ENCODE measurements at places on chromosomes 16 and 17.

- DNase-seq = peak; percentile 57
These were observed 14.4 kb downstream of the GUCY2D start for GRCh38 chr17:8016632-8017424.

GRCh38 chr16:53766304-53767016, 62.5 kb downstream of the FTO start:
- no peak for DNase-seq

DNA sequence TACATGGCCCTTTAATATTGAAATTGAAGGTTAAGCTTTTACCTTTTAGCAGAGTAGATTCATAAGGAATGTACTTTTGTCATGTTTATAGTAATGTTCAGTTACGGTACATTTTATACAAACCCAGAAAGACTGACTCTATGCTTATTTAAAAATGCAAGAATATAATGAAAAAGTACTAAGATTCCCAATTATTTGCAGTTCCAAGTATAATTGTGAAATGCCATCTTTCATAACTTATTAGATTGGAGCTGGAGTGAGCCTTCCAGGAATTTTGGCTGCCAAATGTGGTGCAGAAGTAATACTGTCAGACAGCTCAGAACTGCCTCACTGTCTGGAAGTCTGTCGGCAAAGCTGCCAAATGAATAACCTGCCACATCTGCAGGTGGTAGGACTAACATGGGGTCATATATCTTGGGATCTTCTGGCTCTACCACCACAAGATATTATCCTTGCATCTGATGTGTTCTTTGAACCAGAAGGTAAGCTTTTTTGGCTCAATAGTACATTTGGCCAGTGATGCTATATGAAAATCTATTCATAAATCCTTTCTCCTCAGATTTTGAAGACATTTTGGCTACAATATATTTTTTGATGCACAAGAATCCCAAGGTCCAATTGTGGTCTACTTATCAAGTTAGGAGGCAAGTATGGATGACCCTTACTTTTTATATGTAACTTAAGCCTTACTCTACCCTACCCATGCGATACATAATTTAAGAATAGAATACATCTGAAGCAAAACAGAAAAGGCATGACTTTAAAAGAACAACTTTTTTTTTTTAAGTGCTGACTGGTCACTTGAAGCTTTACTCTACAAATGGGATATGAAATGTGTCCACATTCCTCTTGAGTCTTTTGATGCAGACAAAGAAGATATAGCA, 4.2 kb downstream of the SRSF2 start:
- DNase-seq = no peak

GRCh38 chr16:56325956-56326355, 99.4 kb downstream of the AMFR start:
- DNase-seq = no peak

DNA sequence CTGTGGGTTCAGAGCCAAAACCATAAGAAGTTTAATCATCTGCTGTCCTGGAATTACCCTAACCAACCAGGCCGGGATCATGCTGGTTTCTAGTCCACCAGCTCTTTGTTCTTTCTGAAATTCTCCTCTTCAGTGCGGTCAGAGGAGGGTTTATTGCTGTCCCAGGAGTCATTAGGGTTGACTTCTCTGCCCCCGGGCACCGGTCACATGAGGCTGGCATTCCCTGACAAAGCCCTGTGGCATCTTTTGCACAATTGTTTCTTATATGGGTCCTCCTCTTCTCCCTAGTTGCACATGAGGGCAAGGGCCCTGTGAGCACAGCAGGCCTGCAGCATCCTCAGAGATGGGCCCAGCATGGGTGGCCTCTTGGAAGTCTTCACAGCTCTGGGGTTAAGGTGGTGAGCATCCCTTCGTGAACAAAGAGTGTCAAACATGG, 243.9 kb downstream of the IRF8 start:
- no peak for DNase-seq

- DNase-seq = no peak
These were observed 174.3 kb downstream of the UTP18 start for GRCh38 chr17:51434434-51435170.

DNA sequence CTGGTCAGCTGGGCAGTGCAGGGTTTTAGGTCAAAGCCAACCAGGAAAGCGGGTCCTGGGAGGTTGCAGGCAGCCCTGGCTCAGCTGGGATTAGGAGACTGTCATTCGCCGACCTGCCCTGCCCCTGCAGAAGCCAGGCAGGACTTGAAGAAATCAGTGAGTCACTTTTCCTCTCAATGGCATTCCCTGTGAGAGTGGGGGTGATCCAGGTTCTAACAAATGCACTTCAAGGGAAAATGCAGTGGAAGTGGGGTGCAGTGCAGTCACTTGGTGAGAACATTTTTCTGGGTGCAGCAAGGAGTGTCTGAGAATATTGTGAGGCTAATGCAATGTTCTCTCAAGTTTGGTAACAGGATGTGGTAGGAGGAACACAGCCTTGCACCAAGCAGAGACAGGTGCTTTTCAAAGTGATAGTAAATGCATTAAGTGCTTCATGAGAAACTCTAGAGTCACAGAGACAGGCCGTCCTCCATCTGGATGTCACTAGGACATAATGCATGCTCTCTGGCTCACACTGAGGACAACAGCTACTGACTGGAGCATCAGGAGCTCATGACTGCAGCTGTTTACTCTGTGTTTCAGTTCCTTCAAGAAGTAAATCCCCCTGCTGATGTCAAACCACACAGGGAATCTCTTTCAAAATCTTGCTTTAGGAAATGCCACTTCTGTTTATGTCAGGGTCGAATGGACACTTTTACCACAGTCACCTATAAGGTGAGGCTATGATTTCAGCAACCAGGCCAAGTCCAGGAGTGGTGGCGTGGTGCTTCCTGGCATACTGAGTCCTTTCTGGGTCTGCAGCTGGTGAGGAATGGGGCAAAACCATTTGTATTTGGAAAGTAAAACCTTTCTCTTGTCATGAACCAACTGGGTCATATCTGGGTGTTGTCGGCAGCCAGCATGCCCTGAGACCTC, 16.7 kb downstream of the CDK5R1 start:
- no peak for DNase-seq

DNA sequence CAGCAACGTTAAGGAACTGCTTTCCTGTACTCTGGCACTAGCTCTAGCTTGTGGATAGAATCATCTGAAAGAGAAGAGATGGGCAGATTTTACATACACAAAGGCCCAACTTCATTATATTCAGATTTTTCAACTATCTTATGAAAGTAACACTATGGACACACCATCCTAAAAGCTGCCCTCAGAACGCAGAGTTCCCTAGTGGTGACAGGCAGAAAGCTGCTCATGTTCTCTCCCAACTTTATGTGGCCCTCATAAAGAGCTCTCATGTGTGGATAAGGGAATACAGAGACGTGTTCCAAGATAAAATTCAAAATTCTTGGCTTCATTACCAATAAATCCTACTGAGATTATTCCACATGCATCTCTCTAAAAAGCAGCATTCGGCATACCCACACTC, 1.5 kb downstream of the CFAP20 start:
- no peak for DNase-seq

GRCh38 chr17:8048236-8048635, 9.4 kb downstream of the ALOX15B start:
- DNase-seq = no peak

DNA sequence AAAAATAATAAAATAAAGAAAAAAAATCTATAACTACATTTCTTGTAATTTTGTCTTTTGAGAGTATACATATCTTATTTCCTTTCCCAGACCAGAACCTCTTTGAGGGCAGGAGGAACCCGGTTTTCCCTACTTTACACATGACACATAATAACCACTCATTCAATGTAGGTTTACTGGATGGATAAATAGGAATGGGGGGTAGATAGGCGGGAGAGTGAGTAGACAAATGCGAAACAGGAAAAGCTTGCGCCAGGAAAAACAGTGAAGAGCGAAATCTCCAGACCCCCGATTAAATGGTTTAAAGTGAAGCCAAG, 515 bp upstream of the GOSR2 start:
- DNase-seq = no peak

GRCh38 chr17:21278450-21279197, 5.9 kb upstream of the MAP2K3 start:
- DNase-seq = no peak

- no peak for DNase-seq
These were observed 165.7 kb downstream of the IRF8 start for GRCh38 chr16:86064431-86065250.

- DNase-seq = no peak
These were observed 64.9 kb downstream of the CYB561 start for GRCh38 chr17:63381101-63381729.

GRCh38 chr17:44977065-44977464, 9.0 kb upstream of the C1QL1 start:
- DNase-seq = no peak

DNA sequence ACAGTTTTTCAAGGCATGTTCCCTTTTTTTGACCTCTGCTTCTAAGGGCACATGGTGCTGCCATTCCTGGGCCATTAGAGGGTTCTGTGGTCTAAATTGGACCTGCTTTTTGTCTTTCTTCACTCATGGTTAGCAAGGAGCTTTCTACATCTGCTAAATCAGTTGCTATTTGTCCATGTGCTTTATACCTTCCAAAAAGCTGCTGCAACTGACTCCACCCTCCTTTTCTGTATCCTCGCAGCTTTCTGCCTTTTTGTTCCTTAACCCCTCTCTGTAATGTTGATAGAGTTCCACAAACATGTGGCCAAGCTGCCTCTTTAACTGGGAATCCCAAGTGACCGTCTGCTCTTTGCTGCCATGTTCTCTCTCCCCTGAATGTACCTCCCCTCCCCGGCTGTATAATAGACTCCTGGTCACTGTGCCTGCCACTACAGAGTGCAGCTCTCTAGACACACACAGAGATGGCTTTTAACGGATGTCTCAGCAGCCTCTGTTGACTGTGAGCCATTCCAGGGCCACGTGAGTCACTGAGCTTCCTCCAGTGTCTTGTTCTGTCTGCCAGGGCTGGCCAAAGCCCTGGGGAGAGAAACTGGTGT, 57.4 kb upstream of the TEKT3 start:
- DNase-seq = no peak

- DNase-seq = no peak
These were observed 65.3 kb downstream of the COG7 start for GRCh38 chr16:23387666-23388065.

DNA sequence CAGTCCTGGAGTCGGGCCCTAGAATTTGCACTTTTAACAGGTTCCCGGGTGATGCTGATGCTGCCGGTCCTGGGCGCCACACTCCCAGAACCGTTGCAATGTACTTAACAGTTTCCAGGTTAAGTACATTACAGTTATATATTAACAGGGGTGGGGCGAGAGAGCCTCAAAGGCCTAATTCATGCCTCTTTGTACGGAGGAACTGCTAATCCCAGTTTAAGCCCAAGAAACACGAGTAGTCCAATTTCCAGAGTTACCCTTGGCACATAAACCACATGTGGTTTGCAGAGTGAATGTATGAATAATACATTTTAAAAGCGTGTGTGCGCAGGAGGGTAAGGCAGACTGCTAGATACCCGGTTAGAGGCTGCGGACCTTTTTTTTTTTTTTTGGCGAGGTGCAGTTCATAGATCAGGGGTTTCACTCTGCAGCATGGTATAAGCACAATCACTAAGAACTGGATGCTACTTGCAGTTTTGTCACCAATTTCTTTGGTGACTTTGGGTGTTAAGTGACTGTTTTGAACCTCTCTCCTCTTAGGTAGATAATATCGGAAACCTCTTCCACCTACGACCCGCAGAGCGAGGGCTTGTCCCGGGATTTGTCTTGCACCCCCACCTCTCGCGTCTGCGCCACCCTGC, 713 bp downstream of the COX11 start:
- DNase-seq = no peak

DNA sequence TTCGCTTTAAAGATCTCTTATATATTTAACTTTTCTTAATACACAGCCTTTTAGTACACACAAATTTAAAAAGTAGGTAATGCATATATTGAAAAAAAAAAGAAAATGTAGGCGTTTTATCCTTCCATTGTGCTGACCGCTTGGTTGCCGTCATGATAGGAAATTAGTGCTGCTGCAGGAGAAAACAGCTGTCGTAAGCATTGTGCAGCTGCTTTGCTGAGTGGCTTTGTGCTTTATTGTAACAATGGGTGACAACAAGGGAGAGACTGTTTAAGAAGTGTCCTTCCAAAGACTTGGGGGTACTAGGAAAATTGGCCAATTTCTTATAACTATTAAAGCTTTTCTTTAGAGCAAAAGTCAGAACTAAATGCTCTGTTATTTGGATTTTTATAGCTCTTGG, 5.0 kb downstream of the HERPUD1 start:
- no peak for DNase-seq

- no peak for DNase-seq
These were observed 913 bp upstream of the KRT16 start for GRCh38 chr17:41613277-41614082.

DNA sequence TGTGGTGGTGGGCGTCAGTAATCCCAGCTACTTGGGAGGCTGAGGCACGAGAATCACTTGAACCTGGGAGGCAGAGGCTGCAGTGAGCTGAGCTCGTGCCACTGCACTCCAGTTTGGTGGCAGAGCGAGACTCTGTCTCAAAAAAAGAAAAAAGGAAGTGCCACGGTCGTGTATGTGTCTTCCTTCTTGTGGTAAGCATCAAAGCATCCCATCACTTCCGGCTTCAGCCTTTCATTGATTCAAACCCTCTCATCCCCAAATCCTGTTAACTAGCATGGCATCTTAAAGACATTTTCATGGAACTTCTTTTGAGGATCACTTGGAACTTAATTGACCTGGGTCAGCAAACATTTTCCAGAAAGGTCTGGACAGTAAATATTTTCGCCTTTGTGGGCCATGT, 126.2 kb downstream of the CPPED1 start:
- DNase-seq = no peak

DNA sequence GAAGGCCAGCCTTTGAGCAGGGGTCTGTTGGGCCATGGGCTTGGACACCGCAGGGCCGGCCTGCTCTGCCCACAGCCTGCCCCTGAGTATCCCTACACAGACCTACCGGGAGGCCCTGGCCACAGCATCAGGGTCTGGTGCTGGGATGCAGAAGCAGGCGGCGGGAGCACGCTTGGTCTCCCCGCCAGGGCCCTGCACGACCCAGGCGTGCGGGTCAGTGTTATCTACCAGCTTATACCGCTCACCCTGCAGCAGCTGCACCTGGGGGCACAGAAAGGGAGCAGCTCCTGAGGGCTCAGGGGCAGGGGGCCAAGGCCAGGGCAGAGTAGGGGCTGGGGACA, 8.8 kb downstream of the EVPL start:
- DNase-seq = no peak

DNA sequence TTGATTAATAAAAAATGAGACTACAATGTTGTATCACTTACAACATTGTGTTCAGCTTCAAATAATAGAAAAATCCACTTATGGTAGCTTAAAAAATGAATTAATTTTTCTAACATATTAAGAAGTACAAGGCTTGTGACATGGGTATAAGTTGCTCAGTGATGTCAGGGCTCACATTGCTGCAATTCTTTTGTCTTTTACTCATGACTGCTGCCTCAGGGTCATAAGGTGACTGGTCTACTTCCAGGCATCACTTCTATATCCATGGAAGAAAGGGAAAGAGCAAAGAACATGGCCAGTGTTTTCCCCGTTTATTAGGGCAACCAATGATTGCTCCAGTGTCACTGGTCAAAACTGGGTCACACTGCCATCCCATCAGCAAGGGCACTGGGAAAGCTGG, 295.3 kb downstream of the MAP2K4 start:
- DNase-seq = no peak

- DNase-seq = no peak
These were observed 549.1 kb downstream of the WWOX start for GRCh38 chr16:78648517-78648916.

GRCh38 chr17:10614536-10615155, 42.5 kb downstream of the MYH3 start:
- no peak for DNase-seq
